ENCODE measurements at places on chromosomes 12 and 14.

DNA sequence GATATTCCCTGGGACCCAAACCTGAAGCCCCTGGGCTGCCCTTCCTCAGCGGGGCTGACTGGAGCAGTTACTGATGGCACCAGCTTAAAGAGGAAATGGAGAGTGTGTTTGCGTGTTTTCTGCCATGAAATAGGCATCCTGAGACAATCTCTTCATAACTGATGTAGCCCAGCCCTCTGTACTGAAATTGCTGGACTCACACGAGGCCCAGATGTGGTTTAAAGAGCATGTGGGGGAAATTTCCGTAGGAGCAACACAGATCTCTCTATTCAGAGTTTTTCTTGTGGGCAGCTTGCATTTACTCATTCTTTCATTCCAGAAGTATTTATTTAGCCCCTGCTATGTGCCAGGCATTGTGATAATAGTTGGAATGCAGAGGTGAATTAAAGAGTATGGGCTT, 782.1 kb upstream of the TBX3 start:
- no peak for DNase-seq

GRCh38 chr14:37272569-37272968, 74.8 kb downstream of the MIPOL1 start:
- no peak for DNase-seq

GRCh38 chr14:76810953-76811400, 1.7 kb downstream of the ANGEL1 start:
- DNase-seq: peak; percentile 57

- DNase-seq: no peak
Observed at GRCh38 chr12:127343940-127344339, 923.0 kb upstream of the TMEM132C start.

All from GM03348 (cell line).